ENCODE measurements at places on chromosomes 7 and 10. TPM values are rescaled to one million over a fixed set of nuclear protein-coding genes. Genes with fewer than 3 reads are reported as not detected.

Gene CCDC3
- 1.3 TPM for total RNA-seq

Gene CARD11
- total RNA-seq = 1.5 TPM

Gene LBX1
- total RNA-seq = not detected

Gene NME8
- total RNA-seq = not detected

Gene MCU
- 32.5 TPM for total RNA-seq

Gene MCM10
- 21.3 TPM for total RNA-seq

Gene AUTS2
- 2.7 TPM for total RNA-seq

Gene POP7
- 88.2 TPM for total RNA-seq

Gene CCNY
- 56.9 TPM for total RNA-seq

Measured in A549 treated with GW870086 at 1 μM for 4 hours (cell line).